ENCODE measurements at places on chromosomes 4 and X.

DNA sequence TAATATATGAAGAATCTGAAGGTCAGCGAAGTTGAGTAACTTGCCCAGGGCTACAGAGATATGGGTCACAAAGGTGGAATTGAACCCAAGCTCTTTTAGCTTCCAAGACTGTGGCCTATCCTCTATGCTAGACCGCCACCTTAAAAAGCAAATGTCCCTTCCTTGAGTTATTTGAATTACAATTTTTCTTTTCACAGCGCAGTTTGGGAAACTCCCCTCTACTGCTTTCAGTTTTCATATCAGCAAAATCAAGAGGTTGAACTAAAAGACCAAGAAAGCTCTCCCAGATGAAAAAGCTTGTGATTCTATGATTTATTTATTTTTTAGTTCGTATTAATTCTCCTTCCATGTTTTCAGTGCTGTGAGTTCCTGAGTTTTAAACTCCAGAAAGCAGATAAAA, 174.5 kb upstream of the C1QTNF7 start:
- no peak for DNase-seq

GRCh38 chr4:111957116-111957515, 188.1 kb upstream of the FAM241A start:
- no peak for DNase-seq

DNA sequence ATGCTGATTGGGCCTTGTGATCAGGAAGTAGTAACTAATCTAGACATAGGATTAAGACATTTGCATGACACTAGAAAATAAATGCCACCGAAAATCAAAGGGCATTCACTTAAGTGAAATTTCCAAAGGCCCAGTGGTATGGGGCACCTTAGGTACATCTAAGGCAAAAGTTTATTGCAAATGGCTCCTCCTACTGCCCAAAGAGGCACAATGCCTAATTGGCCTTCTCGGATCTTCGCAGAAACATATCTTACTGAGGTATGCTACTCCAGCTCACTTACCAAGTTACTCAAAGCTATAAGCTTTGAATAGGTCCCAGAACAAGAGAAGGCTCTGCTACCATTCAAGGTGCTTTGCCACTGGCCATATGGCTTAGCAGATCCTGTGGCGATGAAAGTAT, 174.8 kb upstream of the CXCL13 start:
- no peak for DNase-seq

DNA sequence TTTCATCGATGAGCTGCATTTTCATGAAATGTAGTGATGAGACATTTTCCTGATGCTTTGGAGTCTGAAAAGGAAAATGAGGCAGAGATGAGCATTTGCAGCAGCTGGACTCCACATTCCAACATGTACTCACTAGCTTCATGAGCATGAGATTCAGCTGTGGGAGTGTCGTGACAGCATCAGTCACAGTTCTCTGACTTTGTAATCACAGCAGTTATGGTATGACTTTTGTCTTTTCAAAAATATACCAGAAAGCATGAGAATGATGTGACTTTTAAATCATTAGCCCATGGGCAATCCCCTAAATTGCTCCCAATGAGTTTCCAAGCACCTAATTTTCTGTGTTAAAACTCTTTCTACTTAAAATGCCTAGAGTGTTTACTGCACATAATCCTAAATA, 18.3 kb upstream of the MSL3 start:
- DNase-seq = no peak

GRCh38 chrX:21004835-21005234, 369.4 kb upstream of the CNKSR2 start:
- DNase-seq = no peak

GRCh38 chrX:104641176-104641575, 75.2 kb downstream of the IL1RAPL2 start:
- no peak for DNase-seq

- DNase-seq = no peak
These were observed 816.4 kb upstream of the FRG1 start for GRCh38 chr4:189124149-189124758.

- DNase-seq = no peak
These were observed 888 bp downstream of the RAB28 start for GRCh38 chr4:13483136-13483767.

DNA sequence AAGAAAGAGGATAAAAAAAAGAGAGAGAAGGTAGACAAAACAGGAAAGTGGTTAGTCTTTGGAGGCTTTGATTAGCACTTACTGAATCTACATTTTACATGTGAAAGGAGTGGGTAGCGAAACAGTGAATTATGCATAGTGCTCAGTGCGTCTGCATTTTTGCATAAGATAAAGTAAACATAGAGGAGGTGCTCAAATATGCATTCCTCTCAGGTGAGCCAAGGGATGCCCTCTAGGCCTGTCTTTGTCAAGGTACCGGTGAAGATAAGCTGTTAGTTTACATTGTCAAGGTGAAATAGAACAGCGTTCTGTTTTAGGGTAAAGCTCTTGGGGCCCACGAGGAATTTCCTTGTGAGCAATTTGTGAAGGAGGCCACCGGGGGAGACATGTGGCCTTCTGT, 260.6 kb downstream of the TRIML1 start:
- no peak for DNase-seq

DNA sequence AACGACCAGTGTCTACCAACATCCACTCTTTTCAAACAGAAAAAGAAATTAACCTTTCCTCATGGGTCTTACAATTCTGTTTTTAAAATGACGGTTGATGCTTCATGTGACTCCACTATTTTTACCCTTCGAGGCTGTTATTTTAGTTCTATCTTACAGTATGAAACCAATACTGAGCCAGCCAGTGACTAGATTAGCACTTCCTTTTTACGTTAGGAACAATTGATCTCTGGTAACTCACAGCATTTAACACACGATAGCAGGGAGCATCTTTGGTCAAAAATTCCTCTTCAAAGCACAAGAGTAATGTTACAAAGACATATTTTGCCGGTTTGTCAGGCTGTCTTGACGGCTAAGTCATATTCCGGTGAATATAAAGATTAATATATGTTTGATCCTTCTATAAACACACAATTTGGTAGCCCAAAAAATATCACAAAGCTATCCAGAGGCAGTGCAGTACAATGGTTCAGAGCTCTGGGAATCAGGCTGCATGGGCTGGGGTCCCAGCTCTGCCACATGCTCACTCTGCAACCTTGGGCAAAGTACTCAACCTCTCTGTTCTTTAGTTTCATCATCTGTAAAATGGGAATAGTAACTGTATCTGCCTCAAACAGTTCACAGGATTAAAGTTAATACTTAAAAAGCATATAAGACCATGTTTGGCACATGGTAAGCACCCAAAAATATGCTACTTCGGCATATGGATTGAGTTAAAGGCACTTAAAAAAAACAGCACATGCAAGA, 62.9 kb upstream of the TXK start:
- DNase-seq = no peak

DNA sequence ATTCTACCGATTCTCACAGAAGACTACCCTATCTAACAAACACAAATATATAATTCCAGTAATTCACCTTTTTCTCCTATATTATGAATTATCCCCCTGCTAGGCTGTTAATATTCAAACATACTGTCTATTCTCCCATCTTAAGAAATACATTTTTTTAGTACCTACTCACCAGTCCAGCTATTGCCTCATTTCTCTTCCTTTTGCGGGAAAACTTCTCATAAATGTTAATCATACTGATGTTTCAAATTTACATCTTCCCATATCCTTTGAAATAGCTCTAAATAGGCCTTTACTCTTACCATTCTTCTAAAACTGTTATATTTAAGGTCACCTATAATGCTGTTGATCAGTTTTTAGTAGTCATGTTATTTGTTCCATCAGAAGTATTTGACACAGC, 759.1 kb upstream of the SLIT2 start:
- DNase-seq = no peak

DNA sequence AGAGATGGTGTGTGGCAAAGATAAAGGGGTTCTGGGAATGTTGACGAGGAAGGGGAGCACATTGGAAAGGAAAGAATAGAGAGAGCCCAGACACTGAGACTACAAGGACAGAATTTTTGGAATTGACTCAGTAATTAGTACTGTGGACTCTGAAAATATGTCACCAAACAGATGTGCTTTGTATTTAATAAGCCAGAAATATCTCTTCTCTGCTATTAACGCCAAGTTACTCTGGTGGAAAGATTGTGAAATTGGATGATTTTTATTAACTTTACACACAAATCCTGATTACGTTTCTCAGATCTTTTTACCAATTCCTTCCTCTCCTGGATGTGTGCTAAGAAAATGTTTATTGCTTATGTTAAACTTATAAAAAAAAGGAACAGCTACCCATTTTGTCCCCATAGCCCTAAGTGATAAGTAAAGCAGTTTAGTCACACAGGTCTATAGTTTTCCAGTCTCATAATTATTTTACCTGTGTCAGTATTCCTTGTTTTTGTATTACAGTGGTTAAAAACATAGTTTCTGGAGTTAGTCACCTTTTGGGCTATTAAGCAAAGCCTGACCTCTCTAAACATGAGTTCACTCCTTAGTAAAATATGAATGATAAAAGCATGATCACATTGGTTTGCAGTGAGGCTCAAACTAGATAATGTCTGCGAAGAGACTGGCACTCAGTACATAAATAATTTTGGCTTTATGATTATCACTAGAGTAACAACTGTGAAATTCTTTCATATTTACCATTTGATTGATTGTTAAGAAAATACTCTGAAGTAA, 1068.3 kb downstream of the STIM2 start:
- DNase-seq = no peak

DNA sequence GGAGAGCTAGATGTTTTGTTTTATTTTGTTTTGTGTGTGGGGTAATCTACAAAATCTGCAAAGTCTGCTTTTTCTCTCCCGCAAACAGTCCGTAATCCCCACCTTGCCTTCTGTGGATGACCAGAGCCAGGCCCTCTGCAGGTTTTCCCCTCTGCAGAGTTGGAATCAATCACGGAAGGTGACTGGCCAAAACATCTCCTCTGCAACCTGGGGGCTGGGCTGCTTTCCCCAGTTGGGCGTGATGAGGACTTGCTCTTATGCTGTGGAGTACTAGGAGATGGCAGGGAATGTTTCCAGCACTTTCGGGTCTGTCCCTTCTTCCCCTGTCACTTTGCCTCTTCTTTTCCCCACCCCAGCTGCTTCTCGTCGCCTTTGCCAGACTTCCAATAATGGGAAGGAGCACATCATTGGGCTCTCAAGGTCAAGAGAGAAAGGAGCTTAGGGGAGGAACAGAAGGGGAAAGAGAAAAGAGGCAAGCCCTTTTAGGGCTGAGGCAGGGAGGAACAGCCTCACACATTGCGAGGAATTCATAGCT, 1.1 kb downstream of the TMEM35A start:
- DNase-seq = no peak

DNA sequence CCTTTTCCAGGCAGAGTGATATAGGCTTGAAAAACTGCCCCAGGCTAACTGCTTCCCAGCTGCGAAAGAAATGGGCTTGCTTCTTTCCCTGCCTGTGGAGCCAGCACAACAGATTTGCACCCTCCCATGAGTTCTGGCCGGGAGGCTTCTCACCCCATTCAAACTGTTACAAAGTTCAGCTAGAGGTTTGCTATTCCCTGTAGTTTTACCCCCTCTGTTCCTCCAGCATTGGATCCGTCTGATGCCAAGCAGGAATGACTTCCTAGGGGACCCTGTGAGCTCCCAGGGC, 87.6 kb upstream of the NDST4 start:
- DNase-seq = no peak

DNA sequence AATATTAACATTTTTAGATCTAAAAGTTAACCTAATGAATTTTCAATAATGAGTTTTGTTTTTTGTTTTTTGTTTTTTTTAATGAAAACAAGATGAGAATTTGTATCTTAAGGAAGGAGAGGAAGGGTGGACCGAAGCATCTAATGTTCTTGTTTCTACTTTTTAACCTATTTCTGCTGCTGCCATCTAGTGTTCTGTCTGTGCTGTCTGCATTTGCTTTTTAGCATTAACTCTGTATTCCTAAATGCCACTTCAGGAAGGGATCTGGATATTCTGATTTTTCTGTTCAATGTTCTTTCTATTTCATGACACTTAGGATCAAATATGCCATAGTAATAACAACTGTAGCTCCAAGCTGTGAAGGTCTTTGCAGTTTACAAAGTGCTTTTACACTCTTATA, 161.7 kb downstream of the BRWD3 start:
- DNase-seq = no peak

DNA sequence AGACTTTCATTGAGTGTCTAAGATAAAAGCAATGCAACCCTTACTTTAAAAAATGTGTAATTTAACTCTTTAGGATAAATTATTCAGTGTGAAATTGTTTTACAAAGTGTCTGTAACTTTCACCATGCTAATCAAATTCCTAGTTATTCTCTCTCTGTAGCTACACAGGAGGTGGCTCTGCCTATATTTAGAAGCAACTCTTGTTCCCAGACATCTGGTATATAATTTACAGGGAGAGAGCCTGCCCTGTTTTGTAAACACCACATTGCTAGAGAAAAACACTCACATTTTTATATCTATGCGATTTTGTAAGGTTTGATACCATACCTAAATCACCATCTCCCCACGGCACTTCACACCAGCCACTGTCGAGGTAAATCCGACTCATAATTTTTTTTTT, 35.5 kb upstream of the SPATA4 start:
- no peak for DNase-seq

DNA sequence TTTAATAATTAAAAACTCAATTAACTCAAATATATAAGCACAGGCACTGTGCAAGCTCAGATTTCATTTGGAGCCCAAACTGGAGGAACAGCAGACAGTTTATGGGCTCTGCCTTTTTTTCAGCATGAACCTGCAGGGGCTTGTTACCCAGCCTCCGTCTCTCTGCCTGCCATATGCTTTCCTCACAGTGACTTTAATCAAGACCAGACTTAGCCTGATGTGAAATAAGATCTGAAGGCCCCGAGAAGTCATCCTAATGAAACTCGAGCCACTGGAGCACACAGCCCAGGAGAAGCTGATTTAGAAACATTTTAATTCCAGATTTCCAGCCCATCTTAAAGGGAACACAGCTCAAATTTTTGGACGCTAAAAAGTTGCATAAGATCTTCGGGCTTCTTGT, 55.6 kb downstream of the SPATA18 start:
- no peak for DNase-seq

GRCh38 chrX:46647251-46647650, 73.7 kb downstream of the CHST7 start:
- DNase-seq = no peak

DNA sequence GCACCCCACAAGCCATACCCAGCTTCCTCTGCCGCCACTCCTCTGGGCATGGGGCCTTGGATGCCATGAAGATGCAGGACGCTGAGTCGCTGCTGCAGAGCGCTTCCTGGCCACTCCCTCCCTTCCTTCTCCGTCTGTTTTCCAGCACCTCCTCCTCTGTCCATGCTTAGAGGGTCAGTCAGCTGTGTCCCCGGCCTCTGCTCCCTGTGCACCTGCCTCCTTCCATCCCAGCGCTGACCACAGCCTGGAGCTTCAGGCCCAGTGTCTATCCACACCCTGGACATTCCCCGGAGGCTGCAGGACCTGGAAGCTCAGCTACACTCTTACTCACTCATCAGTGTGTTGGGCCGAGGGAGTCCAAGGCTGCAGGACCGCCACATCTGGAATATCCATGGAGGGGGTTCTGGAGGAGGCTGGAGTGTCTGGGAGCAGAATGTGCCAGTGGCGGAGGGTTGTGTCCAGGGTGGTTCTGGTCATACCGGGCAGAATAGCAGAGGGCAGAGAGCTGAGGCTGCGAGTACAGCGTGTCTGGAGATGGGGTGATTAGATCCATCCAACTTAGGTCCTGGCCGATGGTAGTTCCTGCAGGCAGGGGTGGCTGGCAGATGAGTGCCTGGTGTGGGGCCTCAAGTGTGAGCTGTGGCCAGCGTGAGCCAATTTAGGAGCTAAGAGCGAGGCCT, 58.6 kb upstream of the ADRA2C start:
- no peak for DNase-seq

- DNase-seq = no peak
These were observed 300.1 kb upstream of the SLC7A11 start for GRCh38 chr4:138542191-138542776.

- DNase-seq = no peak
These were observed 614.7 kb upstream of the EPHA5 start for GRCh38 chr4:66284991-66285451.
